ENCODE measurements at places on chromosomes 2 and 18.

DNA sequence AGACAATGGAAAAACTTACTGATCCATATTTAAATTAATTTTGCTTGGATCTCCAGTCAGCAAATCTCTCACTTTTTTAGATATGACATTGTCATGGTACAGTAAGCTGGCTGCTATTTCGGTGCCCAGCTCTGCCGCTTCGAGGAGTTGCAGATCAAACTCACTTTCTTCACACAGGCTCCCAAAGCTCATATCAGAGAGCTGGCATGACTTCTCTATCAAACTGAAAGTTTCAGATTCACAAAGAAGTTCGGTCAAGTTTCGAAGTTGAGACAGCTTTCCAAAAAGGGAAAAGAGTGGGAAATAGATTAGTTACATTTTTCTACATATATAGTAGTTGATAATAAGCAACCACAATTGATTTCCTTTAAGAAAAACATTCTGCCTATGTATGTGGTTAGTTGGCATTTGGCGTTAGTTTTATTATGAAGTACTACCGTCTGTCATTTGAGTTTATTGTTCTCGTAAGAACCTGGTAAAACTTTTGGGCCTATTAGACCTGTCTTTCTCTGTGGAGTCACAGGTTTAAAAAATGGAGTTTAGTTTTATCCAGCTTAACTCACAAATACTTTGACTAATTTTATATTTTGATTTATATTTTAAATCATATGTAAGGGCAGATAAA lies 118.8 kb downstream of the ABCA12 start:
- DNase-seq, result no peak

DNA sequence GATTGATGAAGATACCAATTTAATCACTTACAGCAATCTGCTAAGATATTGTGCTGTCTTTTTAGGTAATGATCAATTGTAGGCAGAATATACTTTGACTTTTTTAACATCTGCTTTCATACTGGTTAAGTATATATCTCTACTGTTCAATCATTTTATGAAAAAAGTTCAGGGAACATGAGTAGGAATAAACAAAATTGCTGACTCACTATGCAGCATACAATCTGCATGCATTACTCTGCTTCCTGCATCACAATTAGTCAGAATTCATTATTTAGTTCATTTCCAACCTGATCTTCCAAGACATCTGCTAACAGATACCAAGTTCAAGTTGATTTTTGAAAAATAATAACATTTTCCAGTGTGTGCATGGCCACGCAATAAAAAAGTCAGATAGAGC lies 1430.4 kb upstream of the LRRTM1 start:
- no peak for DNase-seq

DNA sequence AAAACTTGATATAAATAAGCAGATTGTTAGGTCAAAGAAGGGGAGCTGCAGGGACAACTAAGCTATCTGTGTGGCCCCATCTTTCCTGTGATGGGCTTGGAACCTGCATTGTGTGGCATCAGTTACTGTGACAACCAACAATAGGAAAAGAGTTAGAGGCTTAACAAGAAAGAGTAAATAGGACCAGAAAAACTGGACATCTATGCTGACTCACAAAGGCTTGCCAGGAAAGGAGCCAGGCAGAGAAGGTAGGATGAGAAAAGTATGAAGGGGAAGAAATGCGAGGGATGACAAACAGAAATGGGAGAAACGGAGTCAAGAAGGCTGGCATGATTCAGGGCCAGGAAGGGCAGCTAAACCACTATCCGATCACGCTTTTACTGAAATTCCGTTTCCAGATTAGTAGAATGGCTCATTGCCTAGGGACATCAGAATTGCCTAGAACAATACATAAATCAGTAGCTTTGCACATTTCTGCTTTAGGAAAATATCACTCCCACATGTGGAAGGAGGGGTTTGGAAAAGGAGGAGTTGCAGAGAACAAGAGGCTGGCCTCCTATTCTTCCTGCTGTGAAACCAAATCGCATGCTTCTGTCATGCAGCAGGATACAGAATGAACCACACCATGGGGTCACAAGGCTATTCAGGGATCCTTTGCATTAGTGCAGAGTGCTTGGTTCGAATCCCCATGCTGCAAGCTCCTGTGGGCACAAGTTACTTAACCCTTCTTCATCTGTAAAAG lies 7.3 kb downstream of the PLA2R1 start:
- no peak for DNase-seq

DNA sequence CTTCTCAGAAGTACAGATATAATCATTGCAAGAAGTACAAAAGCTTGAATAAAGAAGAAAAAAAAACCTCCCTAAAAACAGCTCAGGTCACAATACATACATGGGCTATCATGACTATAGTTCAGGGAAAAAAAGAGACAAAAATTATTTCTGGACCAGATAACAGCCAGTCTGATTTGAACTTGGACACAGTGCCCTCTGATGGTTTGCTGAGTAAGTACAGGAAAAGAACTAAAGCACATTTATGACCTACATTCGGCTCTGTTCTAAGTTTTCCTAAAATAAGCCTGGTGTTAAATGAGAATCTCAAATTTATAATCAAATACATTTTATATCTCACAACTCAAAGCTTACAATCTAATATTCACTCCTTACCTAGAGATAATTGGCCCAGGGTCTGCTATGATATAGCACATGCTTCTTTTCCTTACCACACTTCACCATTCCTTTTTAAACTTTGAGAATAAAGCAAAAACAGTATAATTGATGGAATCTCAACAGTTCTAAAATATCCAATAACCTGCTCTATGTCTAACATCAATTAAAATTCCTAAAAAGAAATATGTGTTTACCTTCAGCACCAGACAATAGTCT lies 81.1 kb downstream of the RAPH1 start:
- DNase-seq, result no peak

DNA sequence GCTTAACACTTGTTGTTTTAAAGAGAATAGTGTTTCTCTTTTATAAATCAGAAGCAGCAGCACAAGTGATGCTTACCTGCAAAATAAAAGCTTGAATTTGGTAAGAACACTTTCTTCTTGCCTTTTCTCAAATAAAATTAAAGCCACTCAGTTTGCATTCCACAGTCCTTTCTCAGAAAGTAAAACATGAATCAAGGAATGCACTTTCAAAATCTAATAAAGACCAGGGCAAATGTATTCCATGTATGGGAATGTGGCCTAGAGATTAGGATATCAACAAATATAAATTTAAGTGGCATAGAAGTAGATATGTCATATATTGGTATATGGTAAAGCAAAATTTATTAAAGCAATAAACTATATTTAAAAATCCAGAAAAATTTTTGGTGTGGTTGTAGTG lies 352.8 kb downstream of the THSD7B start:
- DNase-seq, result no peak

- no peak for DNase-seq
Observed at GRCh38 chr2:162926907-162927306, 88.3 kb upstream of the KCNH7 start.

DNA sequence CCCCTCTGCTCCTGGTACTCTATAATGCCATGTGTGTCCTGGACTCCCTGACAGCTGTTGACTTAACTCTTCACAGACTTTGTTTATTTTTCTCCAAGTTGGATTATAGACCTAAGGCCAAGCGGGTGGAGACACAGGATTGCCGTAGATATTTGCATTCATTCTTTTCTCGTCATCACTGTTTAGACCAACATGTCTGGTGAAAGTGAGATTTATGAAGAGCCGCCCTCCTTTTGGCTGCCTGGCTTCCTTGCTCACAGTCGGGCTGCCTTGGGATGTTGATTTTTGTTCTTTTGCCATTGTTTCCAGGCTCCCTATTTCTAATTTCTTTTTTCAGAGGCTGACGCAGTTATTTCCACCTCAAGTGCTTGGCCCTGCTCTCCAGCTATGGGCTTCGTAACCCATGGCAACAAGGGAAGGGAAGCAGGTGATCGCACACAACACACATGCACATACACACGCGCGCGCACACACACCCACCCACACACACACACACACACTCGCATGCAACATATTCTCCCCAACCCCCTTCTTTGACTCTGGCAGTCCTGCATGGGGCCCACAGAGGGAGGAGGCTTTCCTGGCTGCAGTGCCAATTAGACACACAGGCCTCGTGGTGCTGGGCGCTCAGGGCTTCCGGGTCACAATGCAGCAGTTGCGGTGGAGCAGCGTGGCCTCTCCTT lies 296.5 kb downstream of the MTX2 start:
- DNase-seq, result no peak

- DNase-seq, result no peak
Observed at GRCh38 chr2:172220121-172220520, 117.4 kb upstream of the DLX2 start.

DNA sequence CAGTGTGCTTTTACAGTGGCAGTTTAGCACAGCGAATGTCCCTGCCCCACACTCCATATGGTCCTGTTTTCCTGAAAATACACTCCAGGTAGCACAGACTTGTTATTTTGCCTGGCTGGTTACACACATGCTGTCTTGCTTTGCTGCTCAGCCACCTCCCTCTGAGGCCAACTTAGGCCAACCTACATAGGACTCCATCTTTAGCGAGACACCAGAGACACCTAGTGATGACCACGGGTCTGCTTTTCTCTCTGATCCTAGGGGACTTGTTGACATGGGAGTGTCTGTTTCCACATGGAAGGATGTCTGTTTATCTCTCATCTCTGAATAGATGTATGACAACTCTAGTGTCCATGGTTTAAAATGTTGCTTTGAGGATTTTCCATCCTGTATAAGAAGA lies 43.3 kb downstream of the PLEKHB2 start:
- no peak for DNase-seq

DNA sequence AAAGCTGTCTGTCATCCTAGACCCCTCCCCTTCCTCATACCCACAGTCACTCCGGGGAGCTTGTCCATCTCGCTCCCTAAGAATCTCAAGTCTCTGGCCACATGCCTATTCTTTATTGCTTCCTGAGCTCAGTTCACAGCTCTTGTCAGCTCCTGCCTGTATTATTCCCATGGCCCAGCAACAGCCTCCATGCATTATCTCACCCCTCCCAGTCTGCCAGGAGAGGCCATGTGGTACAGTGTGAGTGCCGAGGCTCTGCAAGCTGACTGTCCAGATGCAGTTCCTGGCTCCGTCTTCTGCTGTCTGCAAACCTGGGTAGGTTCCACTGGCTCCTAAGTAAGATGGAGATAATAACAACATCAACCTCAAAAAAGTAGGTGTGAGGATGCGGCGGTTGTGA lies 79.7 kb downstream of the MRPS9 start:
- DNase-seq, result no peak

DNA sequence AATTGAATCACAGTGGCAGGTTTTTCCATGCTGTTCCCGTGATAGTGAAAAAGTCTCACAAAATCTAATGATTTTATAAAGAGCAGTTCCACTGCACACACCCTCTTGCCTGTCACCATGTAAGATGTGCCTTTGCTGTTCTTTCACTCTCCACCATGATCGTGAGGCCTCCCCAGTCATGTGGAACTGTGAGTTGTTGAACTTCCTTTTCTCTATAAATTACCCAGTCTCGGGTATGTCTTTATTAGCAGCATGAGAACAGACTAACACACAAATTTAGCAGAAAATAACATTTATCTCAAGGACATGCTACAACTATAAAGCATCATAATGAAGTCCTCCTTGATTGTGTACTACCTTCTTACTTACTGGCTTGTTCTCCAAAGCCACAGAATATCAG lies 1526.0 kb downstream of the LRP1B start:
- DNase-seq, result no peak

DNA sequence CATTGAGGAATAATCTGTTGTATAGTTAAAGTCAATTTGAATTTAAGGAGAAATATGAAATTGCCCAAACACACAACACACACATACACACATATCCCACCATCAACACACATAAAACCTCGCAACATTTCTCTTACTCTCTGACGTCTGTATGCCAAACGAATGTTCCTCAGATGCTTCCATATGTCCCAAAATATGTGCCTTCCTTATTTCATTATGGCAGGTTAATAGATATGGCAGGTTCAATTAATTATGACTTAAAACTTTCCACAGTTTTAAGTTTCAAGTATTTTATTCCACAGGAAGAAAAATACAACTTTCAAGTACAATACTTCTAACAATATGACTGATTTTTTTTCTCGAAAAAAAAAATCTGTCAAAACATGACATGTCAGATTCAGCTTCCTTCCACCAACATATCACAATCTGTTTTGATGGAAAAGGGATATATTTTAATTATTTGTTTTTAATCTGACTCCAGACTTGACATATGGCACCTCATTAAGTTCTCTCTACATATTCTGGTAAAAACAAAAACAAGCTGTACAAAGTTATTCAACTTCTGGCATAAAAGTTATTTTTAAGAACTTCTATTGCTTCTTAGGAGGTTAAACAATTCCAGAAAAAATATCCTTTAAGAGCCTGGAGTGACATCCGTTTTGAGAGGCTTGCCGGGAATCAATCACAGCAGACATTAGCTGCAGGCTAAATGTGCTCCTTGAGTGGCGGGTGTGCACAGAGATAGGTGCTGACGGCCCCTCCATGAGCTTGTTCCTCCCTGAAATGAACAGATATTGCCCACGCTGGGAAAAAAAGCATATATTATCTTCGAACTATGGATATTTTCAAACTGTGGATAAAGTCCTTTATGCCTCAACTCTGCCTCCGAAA lies 812.7 kb downstream of the DCDC2C start:
- no peak for DNase-seq

DNA sequence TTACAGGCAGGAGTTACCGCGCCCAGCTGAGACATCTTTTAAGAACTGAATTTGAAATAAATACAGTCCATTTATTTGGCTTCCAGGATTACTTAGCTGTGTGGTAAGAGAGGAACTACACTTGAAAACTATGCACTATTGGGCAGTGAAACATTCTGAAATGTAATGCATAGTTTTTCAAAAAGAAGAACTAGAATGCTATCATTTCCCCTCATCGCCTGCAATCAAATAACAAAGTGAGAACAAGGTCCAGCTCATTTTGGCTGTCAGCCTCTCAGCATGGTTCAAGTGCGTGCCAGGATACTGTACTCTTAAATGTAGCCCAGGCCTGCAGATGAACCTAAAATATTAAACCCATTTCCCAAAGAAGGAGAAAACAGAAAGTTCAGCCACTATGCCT lies 76.6 kb upstream of the ARL5A start:
- DNase-seq, result no peak

DNA sequence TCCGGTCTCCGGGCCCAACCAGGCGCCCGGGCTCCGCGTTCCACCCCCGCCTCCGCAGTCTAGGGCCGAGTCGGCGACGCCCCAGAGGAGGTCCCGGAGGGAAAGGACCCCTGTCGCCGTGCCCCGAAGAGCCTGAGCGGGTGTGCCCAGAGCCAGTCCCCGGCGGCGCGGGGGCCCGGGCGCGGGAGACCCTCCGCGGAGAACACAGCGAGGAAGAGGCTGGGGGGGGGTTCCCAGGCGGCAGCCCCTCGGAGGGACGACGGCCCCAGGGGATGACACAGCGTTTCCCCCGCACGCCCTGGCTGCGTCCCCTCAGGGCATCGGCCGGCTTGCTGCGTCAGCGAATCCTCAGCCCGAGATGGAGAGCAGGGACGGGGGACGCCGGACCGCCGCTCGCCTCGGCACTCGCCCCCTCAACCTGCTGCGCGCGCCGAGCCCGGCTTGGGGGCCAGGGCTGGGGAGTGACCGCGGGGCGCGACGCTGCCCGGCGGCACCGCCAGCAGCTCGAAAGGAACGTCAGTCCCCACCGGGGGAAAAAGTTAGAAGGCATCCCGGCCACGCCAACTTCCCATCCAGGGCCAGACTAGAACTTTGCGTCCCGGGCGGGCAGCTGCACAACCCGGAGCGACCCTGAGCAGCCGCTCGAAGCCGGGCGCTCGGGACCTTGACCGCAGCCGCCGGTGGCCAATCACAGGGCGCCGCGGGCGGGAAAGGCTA lies 711 bp downstream of the SFXN5 start:
- peak; percentile 17 for DNase-seq

- no peak for DNase-seq
Observed at GRCh38 chr2:137942037-137942832, 22.0 kb upstream of the HNMT start.

- no peak for DNase-seq
Observed at GRCh38 chr2:170895023-170895757, 33.9 kb upstream of the GORASP2 start.
